ENCODE measurements at places on chromosomes 7 and 10.

DNA sequence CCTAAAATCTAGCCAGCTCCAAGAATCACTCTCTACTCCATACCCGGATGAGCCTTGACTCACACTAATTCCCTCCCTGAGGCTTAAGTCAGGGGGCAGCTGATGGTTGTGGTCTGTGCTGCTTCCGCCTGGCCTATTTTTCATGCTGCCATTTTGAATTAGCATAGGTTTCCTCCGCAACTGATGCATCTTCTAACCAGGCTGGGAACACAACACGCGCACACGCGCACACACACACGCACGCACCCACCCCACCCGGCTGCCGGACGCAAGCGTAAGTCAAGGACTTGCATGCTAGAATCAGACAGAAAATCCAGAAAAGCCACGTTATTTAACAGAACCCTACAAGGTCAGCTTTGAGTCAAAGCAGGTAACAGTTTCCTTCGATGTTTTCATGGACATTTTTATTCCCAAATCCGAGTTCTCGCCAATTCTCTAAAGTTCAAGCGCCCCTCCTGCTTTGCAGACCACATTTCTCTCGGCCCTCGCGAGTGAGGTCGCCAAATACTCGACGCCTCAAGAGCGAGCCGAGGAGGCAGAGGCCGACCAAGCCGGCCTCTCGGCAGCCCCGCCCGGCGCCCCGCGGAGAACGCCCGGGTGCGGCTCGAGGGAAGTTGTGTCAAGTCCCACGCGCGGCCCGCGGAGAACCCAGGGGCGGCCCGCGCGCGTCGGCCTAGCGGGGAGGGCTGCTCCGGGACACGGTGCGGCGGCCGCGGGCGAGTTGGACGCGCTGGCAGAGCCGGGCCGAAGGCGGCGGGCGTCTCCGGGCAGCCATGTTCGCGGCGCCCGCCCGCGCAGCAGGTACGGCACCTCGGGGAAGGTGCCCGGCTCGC is 961 bp downstream of the SCRN1 start:
- DNase-seq, result no peak

DNA sequence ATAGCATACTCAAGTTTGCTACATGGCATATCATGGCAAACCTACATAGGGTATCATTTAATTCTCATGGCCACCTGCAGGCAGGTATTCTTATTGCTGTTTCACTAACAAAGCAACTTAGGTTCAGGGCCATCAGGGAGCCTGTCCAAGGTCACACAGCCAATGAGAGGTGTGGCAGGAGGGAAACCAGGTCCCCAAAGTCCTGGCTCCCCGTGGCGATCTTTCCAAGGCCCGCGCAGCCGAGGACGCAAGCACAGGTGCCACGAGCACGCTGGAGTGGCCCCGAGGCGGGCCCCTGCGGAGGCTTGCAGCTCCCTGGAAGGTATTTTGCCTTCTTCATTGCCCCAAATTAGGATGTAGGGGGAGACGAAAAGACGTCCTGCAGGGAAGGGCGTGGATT is 20.8 kb downstream of the PRKAG2 start:
- DNase-seq, result no peak

GRCh38 chr7:151551820-151552219 is 32.1 kb upstream of the RHEB start:
- peak; percentile 88 for DNase-seq

- no peak for DNase-seq
Observed at GRCh38 chr10:95640891-95641315, 15.6 kb downstream of the ALDH18A1 start.

DNA sequence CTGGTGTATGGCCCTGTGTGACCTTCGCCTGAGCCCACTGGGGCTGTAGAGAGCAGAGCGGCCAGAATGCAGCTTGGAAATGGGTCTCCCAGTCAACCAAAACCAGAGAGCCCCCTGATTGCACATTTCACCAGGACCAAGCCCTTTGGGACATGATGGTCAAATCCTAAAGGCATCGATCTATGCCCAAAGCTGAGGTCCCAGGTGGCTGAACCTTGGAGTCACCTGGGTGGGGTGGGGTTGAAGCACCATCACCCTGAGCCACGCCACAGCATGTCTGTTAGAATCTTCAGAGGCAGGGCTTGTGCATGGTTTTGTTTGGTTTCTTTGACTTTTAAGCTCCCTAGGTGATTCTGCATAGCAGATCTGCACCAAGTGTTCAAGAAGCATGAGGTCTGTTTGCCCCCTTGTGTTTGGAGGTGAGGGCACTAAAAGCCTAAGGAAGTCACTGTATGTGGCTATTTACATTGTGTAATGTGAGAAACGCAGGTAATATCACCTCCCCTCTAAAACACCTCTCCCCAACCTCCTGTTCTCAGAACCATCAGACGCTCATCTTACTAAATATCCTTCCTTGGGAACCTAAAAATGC is 9.6 kb downstream of the PKD1L1 start:
- DNase-seq, result no peak

- no peak for DNase-seq
Observed at GRCh38 chr7:155683714-155684113, 39.3 kb downstream of the RBM33 start.

- peak; percentile 0 for DNase-seq
Observed at GRCh38 chr10:5283305-5284158, 81.2 kb upstream of the UCN3 start.

DNA sequence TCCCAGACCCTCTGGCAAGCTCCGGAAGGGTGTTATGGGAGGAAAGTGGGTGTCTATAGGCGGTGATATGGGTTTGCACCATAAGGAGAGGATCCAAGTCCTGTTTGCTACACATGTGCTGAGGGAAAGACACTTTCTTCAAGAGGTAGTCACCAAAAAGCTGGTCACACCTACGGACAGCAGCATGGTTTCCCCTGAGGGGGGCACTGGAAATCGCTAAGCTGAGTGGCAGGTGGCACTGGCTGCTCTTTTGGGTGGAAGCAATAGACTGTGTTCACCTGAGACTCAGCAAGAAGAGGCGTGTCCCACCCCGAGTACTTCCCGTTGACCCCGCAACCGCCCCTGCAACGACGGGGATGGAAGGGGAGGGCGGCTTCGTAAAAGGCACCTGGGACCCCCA is 1.8 kb upstream of the FOXI2 start:
- DNase-seq, result no peak

- no peak for DNase-seq
Observed at GRCh38 chr7:149727899-149728476, 45.4 kb downstream of the ZNF467 start.

DNA sequence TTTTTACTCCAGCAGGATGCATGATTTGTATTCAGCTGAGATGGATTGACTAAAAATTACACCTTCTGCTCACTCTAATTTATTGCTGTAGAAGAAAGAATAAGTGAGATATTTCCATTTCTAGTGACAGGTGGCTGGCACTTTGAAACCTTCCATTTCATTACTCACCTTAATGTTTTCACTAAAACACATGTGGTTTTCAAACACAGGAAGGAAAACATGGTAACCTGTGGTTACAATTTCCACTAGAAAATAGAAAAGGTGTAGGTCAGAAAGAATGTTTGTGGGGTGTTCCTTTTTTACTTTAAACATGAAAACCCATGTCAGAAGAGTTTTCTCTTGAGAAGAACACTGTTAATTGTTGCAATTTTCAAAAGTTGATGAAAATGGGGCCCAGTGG is 12.0 kb upstream of the PRKCQ start:
- no peak for DNase-seq

GRCh38 chr10:33893506-33893905 is 559.0 kb upstream of the NRP1 start:
- no peak for DNase-seq

DNA sequence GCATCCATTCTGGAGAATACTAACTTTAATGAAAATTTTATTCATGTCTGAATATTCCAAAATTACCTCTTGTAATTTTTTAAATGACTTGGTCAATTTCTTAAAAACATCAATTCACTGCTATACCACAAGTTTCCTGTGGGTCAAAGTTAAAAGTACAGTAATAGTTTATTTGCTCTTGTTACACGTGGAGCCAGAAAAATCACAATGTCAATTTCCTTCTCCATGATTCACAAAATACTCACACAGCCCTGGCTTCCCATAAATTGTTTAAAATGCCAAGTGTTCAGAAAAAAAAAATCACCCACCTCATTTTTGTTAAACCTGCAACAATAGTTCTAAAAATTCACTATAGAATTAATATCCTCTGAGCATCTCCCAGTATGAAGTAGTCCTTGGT is 139.5 kb upstream of the GRM3 start:
- DNase-seq, result no peak

DNA sequence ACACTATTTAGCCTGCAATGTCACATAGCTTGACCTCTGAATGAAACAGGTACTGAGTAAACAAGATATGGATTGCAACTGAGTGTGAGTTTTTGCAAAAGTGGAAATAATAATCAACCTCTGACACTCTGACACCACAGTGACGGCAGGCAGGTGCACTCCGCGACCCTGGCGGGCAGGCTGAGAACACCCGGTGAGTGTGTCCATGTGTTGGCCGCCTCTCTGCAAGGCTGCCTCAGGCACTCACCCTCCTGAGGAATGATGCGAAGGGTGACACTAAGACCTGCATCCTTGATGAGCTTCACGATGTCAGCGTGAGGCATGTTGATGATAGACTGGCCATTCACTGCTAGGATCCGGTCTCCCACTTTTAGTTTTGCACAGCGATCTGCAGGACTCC is 336.2 kb downstream of the PHTF2 start:
- no peak for DNase-seq

GRCh38 chr7:148588168-148588567 is 2.4 kb upstream of the C7orf33 start:
- no peak for DNase-seq

Data from NCI-H2029 treated with DMSO at 0.1 percent for 48 hours (cell line).